T-helper 1 cell (primary cell): ENCODE measurements at places on chromosomes 11 and 22.
A peak's percentile ranks its signal among the peaks of the same experiment; 100 is the strongest.

DNA sequence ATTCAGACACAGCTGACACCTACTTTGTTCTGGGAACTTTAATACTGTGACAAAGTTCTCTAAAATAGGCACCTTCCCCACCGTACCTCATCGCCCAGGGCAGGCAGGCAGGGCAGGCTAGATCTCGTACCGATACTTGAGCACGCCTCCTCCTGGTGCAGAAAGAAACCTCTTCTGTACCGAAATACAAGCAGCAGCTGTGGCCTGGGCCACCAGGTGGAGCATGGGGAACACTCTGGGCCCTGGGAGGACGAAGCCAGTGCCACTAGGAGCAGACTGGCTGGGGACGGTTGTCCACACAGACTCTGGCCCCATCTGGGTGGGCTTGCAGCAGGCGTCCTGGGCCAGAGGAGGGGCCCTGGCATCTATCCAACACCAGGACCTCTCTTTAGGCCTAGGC lies 12.8 kb downstream of the PMM1 start:
- DNase-seq = peak; percentile 11

GRCh38 chr11:27600656-27601055 lies 94.1 kb upstream of the LIN7C start:
- no peak for DNase-seq

DNA sequence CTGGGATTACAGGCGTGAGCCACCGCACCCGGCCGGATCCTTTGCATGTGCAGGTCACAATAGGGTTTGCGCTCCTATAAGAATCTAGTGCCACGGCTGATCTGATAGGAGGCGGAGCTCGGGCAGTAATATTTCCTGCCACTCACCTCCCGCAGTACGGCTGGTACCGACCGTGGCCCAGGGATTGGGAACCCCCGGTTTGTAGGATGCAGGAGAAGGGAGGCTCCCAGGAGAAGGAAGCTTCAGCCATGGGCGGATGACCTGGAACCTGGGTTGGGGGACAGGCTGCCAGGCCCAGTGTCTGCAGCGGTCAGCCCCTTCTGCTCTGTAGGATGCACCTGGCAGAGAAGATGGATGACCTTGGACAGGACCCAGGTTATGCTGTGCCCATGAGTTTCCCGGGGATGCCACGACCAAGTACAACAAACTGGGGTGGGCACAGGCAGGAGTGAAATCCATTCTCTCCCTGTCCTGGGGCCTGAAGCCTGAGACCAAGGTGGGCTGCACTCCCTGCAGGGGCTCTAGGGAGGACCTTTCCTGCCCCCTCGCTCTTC lies 818.9 kb downstream of the BRD1 start:
- DNase-seq = no peak

DNA sequence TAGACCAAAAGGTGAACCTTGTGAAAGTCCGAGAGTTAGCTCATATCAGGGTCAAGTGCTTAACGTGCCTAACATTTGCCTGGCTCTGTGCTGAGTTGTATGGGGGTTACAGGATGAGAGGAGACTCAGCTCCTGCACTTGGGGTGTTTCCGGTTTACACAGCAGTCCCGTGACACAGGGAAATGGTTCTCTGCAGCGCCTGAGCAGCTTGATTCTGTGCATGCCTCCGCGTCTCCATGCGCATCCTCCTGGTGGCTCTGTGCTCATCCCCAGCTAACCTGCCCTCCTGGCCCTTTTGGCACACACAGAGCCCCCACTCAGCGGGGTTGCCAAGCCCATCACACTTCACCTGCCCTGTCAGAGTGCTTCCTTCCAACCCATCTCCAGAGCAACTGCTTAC lies 238.3 kb upstream of the TBCEL start:
- DNase-seq = no peak

- DNase-seq = no peak
Measured at GRCh38 chr11:10511181-10511621, 29.8 kb downstream of the RNF141 start.
